CD14-positive monocyte (primary cell): ENCODE measurements at places on chromosomes 12 and 14. TPM values are rescaled to one million over a fixed set of nuclear protein-coding genes. Genes with fewer than 3 reads are reported as not detected.
A peak's percentile ranks its signal among the peaks of the same experiment; 100 is the strongest.

The CCDC177 gene
- not detected for polyA plus RNA-seq

DNA sequence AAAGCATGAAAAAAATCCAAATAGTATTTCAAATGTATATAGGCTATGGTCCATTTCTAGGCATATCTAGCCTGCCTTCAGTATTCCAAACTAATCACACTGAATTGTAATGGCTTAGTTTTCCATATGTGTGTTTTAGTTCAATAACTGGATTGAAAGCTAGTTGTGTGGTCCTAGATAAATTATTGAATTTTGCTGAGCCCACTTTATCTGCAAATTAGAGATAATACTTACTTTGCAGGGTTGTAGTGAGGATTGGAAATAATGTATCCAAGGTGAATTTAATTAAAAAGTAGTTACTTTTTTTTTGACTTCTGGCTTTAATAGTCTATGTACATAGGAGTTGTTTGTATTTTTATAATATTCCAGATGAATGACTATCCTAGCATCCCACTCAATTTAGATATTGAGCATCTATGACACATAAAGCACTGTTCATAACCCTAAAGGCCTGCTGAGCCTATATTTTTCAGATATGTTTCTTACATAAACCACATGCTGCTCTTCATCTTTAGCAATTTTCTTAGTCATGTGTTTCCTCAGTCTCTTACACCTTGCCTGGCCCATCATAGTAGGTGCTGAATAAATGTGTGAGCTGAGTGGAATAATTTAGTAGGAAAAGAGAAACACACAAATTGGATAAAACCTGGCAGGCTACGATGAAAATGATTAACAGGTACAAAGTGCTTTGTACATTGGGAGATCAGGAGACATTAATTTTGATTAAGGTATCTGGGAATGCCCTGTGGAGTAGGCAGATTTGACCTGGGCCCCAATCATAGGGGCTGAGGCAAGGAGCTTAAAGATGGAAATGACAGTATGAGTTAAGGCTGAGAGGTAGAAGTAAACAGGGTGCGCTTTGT, 1.1 kb upstream of the ATP23 start:
- DNase-seq: peak; percentile 13

DNA sequence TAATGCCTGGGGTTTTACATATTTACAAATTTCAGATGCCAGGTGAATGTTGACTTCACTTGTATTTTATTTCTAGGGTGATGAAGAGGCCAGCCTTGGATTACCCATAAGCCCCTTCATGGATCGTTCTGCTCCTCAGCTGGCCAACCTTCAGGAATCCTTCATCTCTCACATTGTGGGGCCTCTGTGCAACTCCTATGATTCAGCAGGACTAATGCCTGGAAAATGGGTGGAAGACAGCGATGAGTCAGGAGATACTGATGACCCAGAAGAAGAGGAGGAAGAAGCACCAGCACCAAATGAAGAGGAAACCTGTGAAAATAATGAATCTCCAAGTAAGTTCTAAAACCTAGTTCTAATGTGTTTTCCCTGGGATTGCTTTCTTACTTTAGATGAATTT, 41.3 kb upstream of the SLCO1C1 start:
- no peak for DNase-seq

- DNase-seq: no peak
These were observed 39.7 kb downstream of the AACS start for GRCh38 chr12:125104982-125105381.

DNA sequence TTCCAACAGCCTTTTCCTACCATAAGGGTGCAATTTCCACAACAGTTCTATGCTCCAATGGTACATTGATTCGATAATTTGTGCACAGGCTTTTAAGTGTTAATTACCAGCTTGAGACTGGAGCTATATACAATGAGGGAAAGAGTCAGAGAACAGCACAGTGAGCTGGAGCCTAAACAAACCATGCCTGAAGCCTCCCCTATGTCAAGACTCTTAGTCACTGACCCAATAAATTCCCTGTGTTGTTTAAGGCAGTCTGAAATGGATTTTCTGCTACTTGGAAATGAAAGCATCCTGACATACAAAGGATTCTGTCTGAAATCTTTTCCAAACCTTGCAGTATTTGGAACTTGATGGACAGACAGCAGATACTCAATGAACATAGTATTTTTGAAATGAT, 149.0 kb downstream of the EFCAB11 start:
- no peak for DNase-seq

GRCh38 chr14:100332797-100333196, 9.7 kb downstream of the SLC25A47 start:
- no peak for DNase-seq

- no peak for DNase-seq
These were observed 80.2 kb downstream of the NTN4 start for GRCh38 chr12:95710386-95710785.

The SELPLG gene
- polyA plus RNA-seq: 193 and 271 TPM in 2 replicates

The KRT6C gene
- polyA plus RNA-seq: not detected

The DEGS2 gene
- polyA plus RNA-seq: 0.06 and 0.07 TPM in 2 replicates
